ENCODE measurements at places on chromosomes 12 and 14. TPM values are rescaled to one million over a fixed set of nuclear protein-coding genes. Genes with fewer than 3 reads are reported as not detected.

The ANO2 gene
- total RNA-seq, result 7.2 TPM

The SOX5 gene
- total RNA-seq, result 27.2 TPM

- H3K27ac ChIP-seq, result peak overlapping the region; percentile 65
- H3K36me3 ChIP-seq, result no peaks in the 10 kb centered on the region
- peak overlapping the region; percentile 51 for H3K4me3 ChIP-seq
Measured at GRCh38 chr12:100474617-100475016, 951 bp downstream of the NR1H4 start.

DNA sequence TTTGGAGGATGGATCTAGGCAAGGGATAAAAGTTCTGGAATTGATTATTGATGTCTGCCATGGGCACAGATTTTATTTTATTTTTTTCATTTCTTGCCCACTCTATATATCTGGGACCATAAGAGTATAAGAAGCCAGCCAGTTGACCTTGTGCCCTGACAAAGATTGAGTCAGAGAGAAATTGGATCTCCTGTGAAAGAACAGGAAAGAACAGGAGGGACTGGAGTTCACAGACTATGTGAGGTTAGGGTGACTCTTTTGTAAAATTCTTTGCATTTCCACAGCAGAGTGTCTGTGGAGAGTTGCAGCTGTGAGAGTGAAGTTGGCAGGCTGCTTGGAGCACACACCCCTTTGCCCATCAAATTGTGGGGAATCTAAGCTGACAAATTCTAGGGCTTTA lies 358.4 kb upstream of the TBX3 start:
- no peaks in the 10 kb centered on the region for H3K27me3 ChIP-seq
- DNase-seq, result no peak
- no peak overlapping the region for H3K4me3 ChIP-seq

- no peak overlapping the region for H3K27ac ChIP-seq
- no peaks in the 10 kb centered on the region for H3K36me3 ChIP-seq
- H3K4me3 ChIP-seq, result no peak overlapping the region
- no peak for DNase-seq
- H3K27me3 ChIP-seq, result no peaks in the 10 kb centered on the region
Measured at GRCh38 chr12:28060871-28061270, 88.3 kb upstream of the PTHLH start.

DNA sequence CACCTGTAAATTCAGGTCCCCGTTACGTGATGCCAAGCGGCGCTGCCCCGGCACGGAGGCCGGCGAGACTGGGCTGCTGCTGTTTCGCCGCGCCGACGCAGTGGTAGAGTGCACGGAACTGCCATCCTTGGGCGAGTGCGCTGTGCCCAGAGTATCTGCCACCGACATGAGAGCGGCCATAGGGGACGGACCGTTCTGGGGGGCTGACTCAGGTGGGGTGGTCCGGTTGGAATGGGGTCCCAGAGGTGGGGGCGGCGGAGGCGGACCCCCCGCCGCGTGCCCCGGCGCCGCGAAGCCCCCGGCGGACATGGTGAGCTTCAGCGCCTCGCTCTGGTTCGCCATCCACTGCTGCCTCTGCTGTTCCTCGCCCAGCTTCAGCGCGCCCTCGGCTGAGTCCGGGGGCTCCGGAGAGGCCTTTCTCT lies 2.8 kb downstream of the IRF2BPL start:
- H3K27me3 ChIP-seq, result no peaks in the 10 kb centered on the region
- H3K27ac ChIP-seq, result peak overlapping the region; percentile 99
- no peaks in the 10 kb centered on the region for H3K36me3 ChIP-seq
- H3K4me3 ChIP-seq, result peak overlapping the region; percentile 85

DNA sequence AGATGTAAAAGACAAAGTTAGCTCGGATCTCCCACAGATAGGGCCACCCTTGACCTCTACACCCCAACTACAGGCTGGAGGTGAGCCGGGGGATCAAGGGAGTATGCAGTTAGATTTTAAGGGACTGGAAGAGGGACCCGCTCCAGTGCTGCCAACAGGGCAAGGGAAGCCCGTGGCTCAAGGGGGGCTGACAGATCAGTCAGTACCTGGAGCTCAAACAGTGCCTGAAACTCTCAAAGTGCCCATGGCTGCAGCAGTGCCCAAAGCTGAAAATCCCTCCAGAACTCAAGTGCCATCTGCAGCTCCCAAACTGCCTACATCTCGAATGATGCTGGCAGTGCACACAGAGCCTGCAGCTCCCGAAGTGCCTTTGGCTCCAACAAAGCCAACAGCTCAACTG lies 10.4 kb downstream of the NYNRIN start:
- no peak for DNase-seq
- no peak overlapping the region for H3K4me3 ChIP-seq
- no peaks in the 10 kb centered on the region for H3K4me1 ChIP-seq
- H3K36me3 ChIP-seq, result no peaks in the 10 kb centered on the region
- no peaks in the 10 kb centered on the region for H3K27me3 ChIP-seq
